ENCODE measurements at places on chromosomes 2 and 18.

DNA sequence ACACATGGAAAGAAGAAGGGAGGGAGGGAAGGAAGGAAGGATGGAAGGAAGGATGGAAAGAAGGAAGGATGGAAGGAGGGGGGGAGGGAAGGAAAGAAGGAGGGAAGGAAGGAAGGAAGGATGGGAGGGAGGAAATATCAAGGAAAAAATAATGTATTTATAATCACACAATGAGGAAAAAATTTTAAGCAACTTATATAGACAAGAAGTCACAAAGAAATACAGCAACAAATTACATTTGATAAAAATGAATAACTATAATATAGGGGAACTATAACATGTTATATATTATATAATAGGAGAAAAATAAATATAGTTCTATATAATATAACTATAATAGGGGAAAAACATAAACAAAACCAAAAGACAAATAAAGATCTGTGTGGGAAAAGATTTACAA is 441.8 kb downstream of the LRATD1 start:
- no peak for DNase-seq

DNA sequence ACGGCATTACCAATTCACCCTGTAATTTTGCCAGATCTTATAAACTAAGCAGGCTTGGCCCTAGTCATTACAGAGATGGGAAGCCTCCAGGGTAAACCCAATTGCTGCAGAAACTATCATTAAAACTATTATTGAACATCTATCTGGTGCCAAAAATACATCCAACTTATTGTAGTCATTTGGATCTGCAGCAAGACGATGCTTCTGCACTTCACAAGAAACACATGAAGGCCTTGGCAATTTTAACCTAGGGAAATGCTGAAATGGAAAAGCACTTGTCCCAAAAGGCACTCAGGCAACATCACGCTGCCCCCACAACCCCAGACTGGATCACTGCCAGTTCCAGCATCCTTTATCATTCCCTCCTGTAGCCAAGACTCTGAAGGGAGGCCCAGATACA is 85.3 kb upstream of the ACVR2A start:
- no peak for DNase-seq

DNA sequence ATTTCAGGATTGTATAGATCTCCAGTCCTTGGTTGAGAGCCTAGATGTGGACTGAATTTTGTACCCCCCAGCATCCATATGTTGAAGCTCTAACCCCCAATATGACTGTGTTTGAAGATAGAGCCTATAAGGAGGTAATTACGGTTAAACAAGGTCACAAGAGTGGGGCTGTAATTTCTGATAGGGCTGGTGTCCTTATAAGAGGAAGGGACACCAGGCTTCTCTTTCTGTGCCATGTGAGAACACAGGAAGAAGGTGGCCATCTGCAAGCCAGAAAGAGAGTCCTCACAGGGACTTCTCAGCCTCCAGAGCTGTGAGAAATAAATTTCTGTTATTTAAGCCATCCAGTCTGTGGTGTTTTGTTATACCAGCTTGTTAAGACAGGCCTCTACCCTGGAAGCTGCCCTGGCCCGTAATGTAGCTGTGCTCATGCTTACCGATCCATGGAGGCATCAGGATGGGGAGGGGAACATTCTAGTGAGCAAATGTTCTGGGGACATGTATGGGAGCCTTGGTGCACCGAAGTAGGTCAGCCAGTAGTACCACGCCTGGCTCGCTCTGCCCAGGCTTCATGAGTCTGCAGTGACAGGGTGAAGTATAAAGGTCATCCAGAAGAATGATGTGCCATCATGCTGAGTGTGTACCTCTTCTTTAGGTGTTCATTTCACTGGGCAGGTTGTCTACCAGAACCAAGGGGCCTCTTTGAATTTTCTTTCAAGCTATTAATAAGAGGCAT is 16.1 kb downstream of the RASGRP3 start:
- DNase-seq: no peak

- peak; percentile 12 for DNase-seq
These were observed 106.3 kb upstream of the CD302 start for GRCh38 chr2:159904127-159904958.

DNA sequence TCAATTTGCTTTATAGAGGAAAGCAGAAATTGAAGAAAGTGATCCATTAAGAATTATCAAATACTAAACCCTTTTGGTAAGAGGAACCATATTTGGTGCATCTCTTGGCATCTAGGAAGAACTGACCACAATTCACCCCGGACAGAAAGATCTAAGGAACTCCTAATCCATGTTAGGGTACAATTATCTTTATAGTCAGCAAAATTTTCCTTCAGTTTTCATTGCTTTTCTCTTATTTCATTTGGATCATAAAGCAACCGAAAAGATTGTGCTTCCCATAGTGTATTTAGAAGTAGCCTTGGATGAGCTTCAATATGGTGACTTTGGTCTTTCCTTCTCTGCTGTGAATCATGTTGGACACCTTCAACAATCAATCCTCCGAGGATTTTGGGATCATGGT is 50.1 kb upstream of the IGFBP5 start:
- DNase-seq: no peak

GRCh38 chr2:228602288-228602687 is 420.8 kb upstream of the SPHKAP start:
- DNase-seq: peak; percentile 86

DNA sequence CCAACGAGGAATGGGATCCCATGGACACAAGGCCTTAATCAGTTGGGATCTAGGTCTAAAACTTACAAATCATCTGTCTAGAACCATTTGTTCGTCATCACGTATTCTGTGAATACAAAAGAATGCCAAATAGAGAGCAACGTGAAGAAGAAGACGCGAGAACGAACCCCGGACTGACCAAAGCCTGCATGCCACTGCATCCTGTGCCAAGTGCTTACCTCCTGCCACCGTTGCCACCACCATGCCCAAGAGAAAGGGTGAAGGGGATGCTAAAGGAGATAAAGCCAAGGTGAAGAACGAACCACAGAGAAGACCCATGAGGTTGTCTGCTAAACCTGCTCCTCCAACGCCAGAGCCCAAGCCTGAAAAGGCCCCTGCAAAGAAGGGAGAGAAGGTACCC is 30.2 kb downstream of the ITSN2 start:
- DNase-seq: no peak

GRCh38 chr2:100301881-100302584 is 20.3 kb downstream of the LONRF2 start:
- no peak for DNase-seq

DNA sequence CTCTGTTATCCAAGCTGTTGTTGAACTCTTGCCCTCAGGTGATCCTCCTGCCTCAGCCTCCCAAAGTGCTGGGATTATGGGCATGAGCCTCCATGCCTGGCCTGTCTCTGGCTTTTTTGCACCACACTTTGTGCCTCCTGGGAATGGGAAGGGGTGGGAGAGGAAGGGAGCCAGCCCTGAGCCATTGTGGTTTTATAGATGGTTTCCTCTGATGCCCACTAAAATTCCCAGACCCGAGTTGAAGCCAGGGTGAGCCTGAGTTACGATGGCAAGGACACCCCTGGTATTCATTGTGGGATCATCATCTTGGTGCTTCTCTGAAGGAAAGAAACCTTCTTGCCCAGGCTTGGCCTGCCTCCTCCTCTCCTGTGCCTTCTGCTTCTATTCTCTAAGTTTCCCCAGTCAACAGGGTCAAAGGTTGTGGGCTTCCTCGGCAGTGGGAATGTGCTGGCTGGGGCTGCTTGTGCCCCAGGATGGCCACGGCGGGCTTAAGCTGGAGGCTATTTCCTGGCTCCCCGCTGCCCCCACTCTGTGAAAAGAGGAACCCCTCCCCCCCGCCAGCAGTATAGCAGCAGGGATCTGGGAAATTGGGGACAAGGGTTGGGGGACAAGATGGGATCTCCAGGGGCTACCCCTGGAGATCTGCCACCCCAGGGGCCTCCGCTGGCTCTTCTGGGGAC is 106.2 kb downstream of the STPG4 start:
- no peak for DNase-seq

- no peak for DNase-seq
These were observed 1.6 kb upstream of the TMEM37 start for GRCh38 chr2:119430023-119430498.

- no peak for DNase-seq
These were observed 28.3 kb upstream of the ASAP2 start for GRCh38 chr2:9178110-9178903.

DNA sequence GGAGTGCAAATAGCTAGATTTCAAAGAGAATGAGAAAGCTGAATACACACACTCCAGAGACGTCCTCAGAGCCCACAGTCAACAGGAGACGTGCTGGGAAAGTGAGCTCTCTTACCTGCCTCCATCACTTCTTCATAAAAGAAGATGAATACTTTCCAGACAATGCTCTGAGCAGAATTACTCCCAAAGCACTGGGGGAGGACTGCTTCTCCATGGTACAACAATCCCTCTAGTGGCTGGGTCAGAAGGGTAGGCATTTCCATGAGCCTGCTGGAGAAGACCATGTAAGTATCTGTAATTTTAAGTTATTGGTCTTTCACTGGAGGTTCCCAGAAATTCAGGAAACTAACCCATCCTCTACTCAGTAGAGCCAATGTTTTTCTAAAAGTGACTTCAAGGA is 190.3 kb downstream of the RBM43 start:
- peak; percentile 59 for DNase-seq

- DNase-seq: no peak
These were observed 111.7 kb downstream of the BCL11A start for GRCh38 chr2:60441800-60442199.

GRCh38 chr2:164515734-164516133 is 105.5 kb downstream of the GRB14 start:
- no peak for DNase-seq

DNA sequence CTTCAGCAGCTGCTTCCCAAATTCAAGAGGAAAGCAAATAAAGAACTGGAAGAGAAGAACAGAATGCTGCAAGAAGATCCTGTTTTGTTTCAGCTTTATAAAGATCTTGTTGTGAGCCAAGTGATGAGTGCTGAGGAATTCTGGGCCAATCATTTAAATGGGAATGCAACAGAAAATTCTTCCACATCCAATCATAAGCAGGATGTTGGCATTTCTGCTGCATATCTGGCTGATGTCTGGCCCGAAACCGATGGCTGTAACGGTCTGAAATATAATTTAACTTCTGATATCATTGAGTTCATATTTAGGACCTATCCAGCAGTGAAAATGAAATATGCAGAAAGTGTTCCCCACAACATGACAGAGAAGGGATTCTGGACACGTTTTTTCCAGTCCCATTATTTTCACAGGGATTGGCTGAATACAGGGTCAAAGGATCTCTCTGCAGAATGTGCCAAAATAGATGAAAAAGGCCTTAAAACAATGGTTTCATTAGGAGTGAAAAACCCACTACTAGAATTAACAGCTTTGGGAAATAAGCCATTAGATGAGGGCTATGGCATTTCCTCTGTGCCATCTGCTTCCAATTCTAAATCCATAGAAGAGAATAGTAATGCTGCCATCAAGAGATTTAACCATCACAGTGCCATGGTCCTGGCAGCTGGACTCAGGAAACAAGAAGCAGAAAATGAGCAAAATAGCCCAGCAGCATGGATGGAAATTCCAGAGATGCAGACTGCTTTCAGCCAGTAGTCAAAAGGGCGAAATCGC is 175.6 kb downstream of the MC4R start:
- peak; percentile 8 for DNase-seq

DNA sequence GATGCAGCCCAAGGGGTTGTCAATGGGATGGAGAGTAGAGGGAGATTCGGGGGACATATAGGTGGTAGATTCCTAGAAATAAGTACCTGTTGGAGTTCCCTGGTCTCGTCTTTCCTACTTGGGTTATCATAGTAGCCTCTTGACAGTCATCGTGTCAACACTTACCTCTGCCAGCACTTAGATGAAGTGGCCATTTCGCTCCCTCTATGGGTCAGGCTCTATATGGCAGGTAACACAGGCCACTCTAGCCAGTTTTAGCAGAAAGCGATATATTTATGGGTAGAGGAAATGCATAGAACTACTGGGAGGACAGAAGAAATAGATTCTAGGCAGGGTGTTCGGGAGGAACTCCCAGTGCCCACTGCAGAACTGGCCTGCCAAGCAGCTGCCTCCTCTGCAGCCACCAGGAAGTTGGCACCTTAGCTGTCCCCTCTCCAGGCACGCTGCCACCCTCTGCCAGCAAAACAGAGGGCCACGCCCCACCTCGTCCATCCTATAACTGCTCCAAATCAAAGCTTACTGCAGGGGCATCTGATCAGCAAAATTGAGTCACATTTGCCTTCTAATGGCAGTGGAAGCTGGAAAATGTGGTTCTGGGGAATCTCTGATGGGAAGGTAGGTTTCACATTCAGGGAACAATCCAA is 181.3 kb downstream of the INSIG2 start:
- DNase-seq: peak; percentile 6

DNA sequence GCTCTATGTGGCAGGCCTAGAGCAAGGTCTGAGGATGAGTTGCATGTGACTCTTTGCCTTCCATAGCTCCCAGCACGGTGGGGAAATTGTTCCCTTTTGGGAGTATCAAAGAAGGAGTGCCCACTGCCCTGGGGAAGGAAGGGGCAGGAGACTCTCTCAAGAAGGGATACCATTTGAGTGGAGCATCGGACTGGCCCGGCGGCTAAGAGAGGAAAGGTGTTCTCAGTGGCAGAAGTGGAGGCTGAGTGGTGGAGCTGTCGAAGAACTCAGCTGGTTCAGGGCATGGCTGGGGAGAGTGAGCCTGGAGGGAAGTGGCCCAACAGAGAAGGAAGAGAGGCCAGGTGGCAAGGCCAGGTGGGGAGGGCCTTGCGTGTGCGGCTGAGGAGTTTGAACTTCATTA is 235.2 kb downstream of the DYSF start:
- no peak for DNase-seq

GRCh38 chr2:26450031-26450635 is 27.8 kb downstream of the OTOF start:
- no peak for DNase-seq

GRCh38 chr2:161651547-161651946 is 27.3 kb downstream of the SLC4A10 start:
- no peak for DNase-seq

GRCh38 chr2:7037340-7038333 is 120.4 kb downstream of the RNF144A start:
- DNase-seq: peak; percentile 58

DNA sequence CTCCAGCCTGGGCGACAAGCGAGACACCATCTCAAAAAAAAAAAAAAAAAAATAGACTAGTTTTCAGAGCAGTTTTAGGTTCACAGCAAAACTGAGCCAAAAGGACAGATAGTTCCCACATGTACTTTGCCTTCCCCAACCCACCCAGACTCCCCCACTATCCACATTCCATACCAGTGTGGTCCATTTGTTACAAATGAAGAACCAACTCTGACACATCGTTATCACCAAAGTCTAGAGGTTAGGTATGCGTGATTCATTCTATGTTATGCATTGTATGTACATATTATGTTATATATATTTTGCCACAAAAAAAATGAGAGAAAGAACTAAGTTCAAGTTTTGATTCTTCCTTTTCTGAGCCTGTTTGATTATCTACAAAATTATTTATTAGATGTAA is 3.5 kb downstream of the DUSP11 start:
- DNase-seq: peak; percentile 14

DNA sequence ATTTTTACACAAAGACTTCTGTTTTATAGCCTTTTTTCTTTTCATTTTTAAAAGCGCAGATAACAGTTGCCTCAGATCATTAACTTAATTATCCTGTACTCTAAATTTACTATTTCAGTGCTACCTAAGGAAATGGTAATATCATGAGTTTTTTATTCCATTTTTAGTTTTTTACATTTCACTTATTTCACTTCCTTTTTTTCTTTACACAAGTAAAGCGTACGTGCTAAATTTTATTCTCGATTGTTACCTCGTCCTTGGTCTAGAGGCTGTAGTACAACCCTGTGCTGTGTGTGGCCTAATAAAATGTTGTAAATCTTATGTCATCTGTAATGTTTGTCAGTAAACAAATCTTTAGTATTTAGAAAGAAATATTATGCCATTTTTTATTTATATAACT is 49.2 kb downstream of the CRIM1 start:
- DNase-seq: no peak

Data from EH (cell line).